ENCODE measurements at places on chromosomes 5 and 9.

GRCh38 chr5:143594902-143595818 is 191.7 kb upstream of the NR3C1 start:
- DNase-seq = no peak

- no peak for DNase-seq
Observed at GRCh38 chr9:129320575-129321285, 142.7 kb upstream of the IER5L start.

GRCh38 chr5:128287740-128288139 is 204.2 kb downstream of the SLC12A2 start:
- DNase-seq = no peak

DNA sequence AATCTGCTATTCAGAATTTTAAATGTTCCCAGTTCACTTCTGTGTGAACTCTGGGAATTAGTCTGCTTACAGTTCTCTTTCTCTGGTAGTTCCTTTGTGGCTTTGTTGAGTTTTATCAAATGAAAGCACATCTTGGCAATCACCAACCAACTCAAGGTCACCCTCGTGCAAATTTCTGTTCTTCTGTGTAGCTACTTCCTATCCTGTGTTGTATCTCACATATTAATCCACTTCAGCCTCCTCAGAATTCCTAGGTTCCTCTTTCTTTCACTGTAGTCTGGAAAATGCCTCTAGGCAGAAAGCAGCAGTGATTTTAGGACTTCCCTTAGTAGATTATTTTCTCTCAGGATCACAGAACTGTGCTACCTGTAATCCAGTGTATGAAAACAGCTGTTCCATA is 100.3 kb downstream of the AUH start:
- DNase-seq = no peak

DNA sequence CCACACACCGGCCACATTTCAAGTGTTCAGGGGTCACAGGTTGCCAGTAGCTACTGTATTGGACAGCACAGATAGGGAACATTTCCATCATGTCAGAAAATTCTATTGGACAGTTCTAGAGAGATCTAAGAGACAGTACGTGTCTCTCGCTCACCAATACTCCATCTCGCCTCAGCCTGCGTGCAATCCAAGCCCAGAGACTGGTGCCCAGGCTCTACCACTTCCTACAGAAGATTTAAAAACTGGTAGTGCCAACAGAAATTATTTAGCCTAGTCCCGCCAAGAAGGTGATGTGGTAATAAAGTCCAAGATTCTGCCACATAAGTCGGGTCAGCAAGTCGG is 390 bp upstream of the SNX2 start:
- DNase-seq = no peak

DNA sequence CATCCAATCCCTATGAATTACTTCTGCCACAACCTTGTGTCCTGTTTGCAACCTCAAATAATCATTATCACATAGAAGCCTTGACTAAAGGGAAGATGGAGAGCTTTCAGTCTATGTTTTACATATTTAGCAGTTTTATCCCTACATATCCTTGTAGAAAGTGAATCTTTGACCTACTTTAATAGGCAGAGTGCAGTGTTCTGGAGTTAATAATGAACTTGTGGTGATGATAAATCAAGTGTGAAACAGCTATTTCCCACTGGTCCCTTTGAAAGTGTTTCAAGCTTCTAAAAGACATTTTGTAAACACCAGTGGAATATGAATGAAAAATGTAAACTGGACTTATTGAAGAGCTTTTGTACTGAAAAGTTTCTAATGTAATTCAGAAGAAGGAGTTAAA is 406.7 kb downstream of the GABRG2 start:
- DNase-seq = no peak

DNA sequence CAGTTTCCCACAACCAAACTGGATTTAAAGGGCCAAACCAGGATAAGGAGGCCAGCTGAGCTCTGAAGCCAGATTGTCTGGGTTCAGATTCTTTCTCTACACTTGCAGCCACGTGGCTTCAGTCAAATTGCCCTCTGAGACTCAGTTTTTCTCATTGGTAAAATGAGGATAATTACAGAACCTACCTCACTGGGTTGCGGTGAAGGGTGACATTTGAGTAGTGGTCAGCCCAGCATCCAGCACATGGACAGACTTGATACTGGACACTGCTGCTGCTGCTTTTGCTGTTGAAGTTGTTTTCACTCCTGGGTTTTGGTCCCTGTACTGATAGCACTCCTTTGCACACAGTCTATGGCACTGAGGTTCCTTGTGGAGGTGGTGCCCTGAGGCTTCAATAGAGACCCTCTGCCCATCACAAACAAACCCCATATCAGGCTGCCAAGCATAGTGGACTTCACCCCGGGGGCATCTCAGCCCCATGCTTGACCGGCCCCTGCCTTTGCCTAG is 25.7 kb upstream of the CDKN2AIPNL start:
- no peak for DNase-seq

DNA sequence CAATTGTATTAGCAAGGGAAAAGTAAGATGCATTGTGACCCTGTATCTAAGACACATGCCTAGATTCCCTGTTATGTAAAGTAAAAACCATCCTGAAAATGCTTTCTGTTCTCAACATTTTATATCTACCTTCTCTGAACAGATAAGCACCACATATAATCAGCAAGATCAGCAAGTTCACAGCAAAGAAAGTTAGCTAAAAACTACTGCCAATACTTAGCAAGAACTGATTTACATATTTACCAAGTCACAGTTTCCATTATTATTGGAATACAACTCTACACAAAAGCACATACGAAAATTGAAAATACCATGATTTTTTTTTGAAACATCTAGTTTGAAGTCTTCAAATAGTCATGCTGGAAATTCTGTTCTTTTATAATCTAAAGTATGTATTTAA is 1118.1 kb downstream of the TAF11L14 start:
- no peak for DNase-seq

GRCh38 chr5:81838307-81838906 is 87.5 kb upstream of the SSBP2 start:
- DNase-seq = no peak

- DNase-seq = no peak
Observed at GRCh38 chr9:11269036-11269435, 656.2 kb upstream of the PTPRD start.

DNA sequence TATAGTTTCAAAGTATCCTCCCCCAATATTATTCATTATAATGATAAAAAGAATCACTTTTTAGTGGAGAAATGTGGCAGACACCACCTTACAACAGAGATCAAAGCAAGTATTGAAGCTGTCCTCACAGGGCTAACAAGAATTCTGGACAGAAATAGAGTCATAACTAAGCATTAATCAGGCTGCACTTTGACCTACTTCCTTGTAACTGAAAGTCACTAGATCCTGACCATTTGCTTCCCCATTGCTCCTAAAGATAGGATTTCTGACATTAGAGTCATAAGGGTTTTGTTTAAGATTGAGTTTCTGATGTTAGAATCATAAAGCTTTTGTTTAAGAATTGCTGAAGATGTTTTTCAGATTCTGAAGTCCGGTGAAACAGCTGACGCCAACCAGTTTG is 159.7 kb downstream of the ATP10B start:
- DNase-seq = no peak

DNA sequence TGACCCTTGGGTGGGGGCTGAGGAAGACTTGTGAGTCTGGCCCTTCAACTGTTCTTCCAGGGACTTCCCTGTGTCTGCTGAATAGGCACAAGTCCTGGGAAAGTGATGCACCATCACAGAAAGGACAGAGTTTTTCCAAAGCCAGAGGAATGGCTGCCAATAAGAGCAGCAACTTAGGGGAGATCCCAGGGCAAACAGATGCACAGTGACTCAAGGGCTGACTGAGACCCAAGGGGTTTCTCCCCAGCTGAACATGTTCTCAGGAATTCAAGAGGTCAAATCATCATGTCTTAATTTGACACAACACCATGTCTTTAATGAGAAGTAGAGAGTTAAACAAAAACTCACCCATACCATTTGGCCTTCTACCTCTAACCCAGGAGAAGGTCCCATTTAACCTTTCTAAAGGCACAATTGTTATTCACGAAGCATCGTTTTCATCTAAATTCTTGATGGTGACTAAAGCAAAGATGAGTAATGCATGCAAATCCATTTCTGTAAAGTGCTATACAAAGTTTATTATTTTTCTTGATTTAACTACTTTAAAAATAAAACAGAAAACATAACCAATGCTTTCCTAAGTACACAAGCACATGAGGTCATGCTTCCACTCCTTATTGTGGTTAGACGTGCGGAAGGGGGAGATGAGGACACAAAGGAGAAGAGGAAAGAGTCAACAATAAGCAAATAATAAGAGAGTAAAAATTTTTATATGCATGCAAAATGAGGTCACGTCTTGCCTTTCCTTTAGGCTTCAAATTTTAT is 324.1 kb downstream of the PLK2 start:
- no peak for DNase-seq

DNA sequence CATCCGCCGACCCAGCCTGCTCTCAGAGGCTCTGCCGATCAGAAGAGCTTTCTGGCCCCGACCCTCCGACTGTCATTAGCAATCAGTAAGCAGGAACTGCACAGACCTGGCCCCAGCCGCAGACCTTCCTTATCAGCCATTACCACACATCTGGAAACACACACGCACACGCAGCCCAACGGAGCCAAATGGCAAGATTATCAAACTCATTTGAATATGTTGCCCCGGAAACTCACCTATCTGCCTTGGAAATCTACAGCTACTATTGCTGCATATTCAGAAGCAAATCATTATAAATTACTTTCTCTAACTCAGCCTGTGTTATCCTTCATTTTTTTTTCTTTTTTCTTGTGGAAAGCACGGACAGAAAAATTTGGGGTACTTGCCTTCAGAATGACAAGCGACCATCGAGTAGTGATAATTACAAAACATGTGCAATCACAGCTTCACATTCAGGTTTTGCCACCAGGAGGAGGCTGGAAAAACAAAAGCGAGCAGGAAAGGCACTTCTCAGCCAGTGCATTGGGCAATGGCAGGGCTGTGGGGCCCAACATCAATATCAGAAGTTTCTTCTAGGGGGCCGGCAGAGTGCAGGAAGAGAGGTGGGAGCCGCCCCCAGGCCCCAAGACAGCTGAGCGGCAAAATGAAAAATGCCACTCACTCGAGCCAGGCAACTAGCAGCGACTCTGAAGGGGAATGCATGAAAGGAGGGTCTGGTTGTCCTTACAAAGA is 122.3 kb downstream of the VAV2 start:
- no peak for DNase-seq

GRCh38 chr9:7245976-7246580 is 488.3 kb downstream of the KDM4C start:
- DNase-seq = no peak

GRCh38 chr5:149837680-149838269 is 106.8 kb downstream of the PDE6A start:
- no peak for DNase-seq

DNA sequence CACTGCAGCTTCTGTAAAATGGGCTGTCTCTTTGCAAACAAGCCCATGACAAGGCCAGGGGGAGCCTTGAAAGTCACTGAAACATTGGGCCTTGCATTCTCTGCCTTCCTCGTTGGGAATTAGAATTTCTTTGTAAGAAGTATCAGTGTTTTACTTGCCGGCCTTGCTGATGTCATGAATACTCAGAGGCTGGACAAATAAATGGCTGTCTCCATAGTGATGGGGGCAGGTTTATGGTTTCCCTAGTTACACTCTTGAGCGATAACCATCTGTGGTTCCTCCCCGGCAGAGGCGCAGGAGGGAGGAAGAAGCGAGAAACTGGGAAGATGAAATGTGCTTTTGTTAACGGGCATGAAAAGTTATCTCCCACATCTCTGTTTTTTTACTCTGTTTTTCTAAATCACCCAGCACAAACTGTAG is 272.7 kb upstream of the PANK3 start:
- no peak for DNase-seq

DNA sequence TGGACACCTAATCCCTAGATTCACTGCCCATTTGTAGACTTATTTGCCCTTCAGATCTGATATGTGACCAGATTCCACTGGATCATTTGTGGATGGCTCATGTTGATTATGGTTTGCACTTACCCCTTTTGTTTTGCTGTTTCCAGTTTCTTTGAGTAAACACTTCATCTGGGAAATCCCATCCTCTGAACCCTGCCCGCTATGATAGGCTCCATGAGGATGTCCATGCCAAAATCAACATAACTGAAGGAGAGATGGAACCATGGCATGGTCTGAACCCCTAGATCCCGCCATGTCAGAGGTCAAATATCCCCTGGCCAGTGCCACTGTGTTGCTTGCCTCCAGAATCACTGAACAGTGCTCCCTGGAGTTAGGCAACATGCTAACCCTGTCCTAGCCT is 11.7 kb upstream of the FEM1C start:
- no peak for DNase-seq

GRCh38 chr5:167696558-167697314 is 594.7 kb upstream of the WWC1 start:
- DNase-seq = no peak

- DNase-seq = no peak
Observed at GRCh38 chr5:40404613-40405012, 275.1 kb upstream of the PTGER4 start.

DNA sequence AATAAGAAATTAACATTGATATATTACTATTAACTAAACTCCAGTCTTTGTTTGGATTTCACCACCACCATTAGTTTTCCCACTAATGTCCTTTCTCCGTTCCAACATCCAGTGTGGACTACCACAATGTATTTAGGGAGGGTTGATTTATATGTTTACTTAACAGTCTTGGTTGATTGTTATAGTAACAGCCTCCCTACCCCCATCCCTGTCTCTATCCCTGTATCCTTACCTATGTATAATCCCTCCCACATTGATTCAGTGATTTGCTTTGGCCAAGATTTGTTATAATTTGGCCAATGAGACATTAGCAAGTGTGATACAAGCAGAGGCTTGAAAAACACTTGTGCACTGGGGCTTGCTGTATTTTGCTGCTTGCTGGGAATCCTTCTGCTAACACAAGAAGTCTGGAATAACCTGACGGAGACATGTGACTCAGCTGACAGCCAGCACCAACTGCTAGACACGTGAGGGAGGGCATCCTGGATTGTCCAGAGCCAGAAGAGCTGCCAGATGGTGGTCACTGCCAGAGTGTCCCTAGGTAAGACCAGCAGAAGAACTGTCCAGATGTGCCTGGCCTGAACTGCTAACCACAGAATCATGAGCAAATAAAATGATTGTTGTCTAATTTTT is 51.2 kb upstream of the TCF7 start:
- DNase-seq = no peak

DNA sequence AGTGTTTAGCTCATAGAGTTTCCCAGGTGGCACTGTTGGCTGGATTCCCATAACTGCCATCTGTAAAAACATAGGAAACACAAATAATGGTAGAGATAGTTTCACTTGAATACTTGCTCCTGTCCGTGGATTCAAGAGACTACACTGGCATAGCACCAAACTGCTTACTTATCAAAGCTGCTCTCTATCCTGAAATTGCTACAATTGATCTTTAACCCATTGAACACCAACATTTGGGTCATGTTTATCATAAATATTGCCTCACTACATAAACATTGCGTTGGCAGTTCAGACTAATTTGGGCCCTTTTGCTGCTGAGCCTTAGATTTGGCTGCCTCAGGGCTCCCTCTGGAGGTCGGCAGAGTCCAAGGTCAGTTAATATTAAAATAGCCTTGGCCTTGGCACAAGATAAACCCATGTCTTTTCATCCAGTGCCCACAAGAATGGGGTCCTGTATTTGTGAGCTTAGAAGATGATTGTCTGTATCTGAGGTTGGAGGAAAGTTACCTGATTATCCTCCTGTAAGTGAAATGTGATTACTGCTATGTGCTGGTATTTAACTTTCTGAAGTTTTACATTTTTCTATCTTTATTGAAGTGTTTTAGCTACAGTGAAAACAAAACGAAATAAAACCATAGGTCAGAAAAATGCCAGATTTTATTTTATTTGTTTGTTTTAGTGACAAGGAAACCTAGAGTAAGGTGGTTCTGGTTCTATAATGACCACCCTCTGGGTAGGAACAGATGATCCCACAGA is 4.0 kb upstream of the RANBP3L start:
- DNase-seq = no peak

- no peak for DNase-seq
Observed at GRCh38 chr5:143309661-143310431, 93.6 kb downstream of the NR3C1 start.
